ENCODE measurements at places on chromosomes 2 and 18. TPM values are rescaled to one million over a fixed set of nuclear protein-coding genes. Genes with fewer than 3 reads are reported as not detected.

The RAD51AP2 gene
- 0.24 TPM for total RNA-seq

The FAM124B gene
- total RNA-seq = 0.17 TPM

The SERPINB5 gene
- total RNA-seq = 0.23 TPM

- no peak for DNase-seq
These were observed 72.7 kb upstream of the LPIN2 start for GRCh38 chr18:3085612-3086011.

DNA sequence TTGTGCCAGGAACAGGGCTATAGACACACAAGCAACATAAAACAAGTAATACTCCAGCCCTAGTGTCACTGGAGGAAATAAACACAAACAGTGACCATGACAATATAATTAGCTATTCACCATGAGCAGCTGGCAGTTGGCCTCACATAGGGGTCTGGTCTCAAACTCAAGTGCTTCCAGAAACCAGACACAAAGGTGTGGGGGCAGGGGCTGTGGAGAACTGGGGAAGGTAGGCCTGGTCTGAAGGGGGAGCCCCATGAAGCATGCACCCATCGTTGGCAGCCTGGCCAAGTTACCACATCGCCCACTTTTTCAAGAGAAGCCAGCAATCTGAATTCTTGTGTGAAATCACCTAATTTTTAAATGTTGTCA lies 49.5 kb upstream of the SP3 start:
- no peak for DNase-seq

DNA sequence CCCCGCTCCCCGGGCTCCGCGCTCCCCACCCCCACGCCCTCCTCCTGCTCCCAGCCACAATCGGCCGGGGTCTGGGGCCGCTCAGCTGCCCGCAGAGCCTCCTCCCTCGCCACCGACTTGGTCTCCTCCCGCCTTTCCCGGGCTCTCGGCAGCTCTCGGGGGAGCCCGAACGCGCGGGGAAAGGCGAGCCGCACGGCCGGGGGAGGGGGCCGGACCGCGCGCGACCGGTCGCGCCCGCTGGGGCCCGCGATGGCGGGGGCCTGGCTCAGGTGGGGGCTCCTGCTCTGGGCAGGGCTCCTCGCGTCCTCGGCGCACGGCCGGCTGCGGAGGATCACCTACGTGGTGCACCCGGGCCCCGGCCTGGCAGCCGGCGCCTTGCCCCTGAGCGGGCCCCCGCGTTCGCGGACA lies 327 bp downstream of the LTBP1 start:
- DNase-seq = no peak

- no peak for DNase-seq
These were observed 240.4 kb downstream of the ATAD2B start for GRCh38 chr2:23686405-23687029.
